Renal pelvis (tissue), 12 donors: ENCODE measurements at places on chromosomes 7 and 10.
A peak's percentile ranks its signal among the peaks of the same experiment; 100 is the strongest.

- DNase-seq = peak; percentile 88
These were observed 8.9 kb downstream of the ANXA11 start for GRCh38 chr10:80196270-80196949.

DNA sequence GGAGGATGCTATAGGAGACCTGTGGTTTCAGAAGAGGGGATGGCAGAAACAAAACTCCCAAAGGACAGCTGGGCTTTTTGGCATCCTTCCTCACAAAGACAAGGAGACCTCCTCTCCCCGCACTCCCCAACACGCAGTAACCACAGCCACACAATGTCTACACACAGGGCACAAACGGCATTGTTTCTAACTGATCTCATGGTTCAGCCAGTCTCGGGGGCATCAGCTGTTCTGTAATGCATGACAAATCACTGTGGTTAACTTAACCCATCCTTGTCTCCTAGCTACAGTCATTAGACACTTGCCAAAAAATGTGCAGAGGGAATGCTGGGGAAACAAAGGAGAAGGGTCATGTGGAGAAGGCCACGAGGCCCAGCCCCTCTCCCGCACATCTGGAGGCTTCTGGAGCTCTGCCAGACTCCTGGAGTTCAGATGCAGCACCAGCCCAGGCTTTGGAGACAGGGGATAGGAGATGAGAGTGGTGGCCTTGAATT is 7.6 kb upstream of the ADAMTS14 start:
- DNase-seq = peak; percentile 59

DNA sequence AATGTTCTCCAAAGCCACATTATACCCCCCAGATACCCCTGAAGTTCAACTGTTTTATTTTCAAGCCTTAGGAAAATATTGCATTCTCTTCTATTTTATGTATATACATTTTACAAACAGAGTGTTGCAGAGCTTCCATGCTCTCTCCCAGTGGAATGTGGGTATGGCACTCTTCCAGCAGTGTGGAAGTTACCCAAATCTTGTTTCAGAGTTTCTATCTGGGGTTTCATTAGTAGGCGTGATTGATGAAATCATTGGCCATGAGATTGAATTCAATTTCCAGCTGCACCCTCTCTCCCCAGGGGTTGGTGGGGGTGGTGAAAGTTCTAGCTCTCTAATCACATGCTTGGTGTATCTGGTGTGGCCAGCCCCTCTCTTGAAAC is 350.4 kb downstream of the RPS24 start:
- DNase-seq = no peak

GRCh38 chr10:127911867-127912257 is 5.0 kb downstream of the PTPRE start:
- no peak for DNase-seq

DNA sequence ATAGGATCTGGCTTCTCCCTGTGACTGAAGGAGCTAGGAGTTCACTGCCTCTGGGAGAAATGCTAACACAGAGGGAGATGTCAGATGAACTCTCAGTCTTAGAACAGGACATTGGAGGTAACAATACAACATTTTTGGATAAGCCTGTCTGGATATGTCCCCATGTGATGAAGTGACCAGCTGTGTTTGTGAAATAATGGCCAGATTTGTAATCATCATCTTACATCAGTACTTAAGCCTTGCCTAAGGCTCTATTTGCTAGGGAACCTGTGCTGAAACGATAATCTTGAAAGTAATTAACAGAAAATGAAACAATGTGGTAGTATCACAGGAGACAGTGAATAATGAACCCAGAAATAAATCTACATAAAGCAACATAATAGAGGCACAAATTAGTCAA is 56.2 kb downstream of the CRPPA start:
- DNase-seq = no peak

- DNase-seq = no peak
These were observed 191.4 kb downstream of the EBF3 start for GRCh38 chr10:129772468-129773358.
